ENCODE measurements at places on chromosomes 3 and 15.

- DNase-seq = no peak
Observed at GRCh38 chr3:4474683-4475490, 7.8 kb upstream of the SUMF1 start.

DNA sequence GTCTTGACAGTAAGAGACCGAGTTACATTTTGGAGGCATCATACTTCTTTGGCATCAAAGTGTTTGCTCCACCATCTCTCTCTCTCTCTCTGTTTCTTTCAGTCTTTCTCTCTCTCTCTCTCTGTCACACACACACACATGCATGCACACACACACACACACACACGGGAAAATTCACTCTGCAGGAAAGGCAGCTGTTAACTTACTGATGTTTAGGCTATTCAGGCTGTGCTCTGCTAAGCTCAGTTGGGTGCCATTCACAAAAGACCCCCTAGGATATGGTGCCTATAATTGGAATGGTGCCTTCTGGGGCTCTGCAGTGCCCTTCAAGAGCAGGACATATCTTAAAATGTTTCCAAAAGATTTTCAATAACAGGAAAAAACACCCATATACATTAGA, 78.2 kb downstream of the KCNH8 start:
- no peak for DNase-seq

- no peak for DNase-seq
Observed at GRCh38 chr3:117118604-117119003, 409.0 kb downstream of the TUSC7 start.

GRCh38 chr3:143010024-143010423, 8.7 kb downstream of the U2SURP start:
- no peak for DNase-seq

- DNase-seq = no peak
Observed at GRCh38 chr3:168678730-168679129, 583.0 kb upstream of the GOLIM4 start.

- DNase-seq = no peak
Observed at GRCh38 chr3:119018690-119019463, 15.8 kb downstream of the IGSF11 start.

All from D721Med (cell line).